Astrocyte of the cerebellum (primary cell): ENCODE measurements at places on chromosomes 16 and 17.

- DNase-seq: no peak
These were observed 28.8 kb downstream of the PRKAR1A start for GRCh38 chr17:68540981-68541380.

DNA sequence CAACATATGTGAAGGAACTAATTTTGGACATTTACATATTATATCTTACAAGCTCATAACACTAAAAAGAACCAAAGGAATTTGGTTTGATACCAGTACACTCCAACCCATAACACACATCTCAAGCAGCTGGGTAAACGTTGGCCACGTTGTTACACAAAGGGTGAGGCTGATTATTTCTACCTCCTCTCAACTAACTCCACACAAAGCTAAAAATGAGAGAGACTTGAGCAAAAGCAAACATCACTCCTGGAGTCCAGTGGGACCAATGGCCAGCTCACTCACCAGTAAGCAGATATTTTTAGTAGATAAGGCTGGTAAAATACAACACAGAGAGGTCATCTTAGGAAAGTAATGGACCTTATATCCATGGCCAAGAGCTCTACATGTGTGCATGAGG, 207.6 kb downstream of the MRTFB start:
- no peak for DNase-seq

DNA sequence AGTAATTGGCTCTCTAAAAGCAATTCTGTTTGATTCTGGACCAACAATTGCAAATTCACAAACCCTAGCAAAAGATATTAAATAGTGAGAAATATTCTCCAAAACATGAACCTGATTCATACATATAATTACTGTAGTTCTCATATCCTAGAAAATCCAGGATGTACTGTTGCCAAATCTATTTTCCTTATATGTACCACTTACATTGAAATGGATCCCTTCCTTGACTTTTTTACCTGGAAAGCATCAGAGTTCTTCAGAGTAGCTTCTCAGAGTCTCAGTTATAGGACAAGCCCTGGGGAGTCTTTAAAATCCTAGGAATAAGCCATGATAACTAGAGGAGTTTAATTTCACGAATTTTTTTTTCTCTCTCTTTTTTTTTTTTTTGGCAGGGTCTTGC, 16.7 kb downstream of the TMEM92 start:
- no peak for DNase-seq

DNA sequence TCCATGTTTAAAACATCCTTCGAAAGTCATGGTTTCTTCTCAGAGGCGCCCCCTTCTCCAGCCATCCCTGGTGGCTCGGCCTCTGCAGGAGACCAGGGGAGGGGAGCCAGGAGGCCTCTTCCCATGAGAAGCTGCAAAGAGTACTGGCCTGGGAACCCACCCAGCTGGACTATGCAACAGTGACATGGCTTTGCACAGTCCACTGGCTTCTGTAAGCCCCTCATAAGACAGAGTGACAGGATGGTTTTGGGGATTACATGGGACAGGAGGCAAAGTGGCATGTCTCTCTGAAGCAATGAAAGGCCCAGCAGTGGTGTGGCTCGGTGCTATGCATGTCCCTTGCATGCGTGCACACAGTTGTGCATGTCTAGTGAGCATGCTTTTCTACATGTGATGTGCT, 99.5 kb downstream of the C16orf78 start:
- no peak for DNase-seq

- DNase-seq: no peak
These were observed 10.7 kb upstream of the TMEM92 start for GRCh38 chr17:50263331-50264262.

GRCh38 chr17:6639586-6640535, 650 bp downstream of the KIAA0753 start:
- DNase-seq: no peak

DNA sequence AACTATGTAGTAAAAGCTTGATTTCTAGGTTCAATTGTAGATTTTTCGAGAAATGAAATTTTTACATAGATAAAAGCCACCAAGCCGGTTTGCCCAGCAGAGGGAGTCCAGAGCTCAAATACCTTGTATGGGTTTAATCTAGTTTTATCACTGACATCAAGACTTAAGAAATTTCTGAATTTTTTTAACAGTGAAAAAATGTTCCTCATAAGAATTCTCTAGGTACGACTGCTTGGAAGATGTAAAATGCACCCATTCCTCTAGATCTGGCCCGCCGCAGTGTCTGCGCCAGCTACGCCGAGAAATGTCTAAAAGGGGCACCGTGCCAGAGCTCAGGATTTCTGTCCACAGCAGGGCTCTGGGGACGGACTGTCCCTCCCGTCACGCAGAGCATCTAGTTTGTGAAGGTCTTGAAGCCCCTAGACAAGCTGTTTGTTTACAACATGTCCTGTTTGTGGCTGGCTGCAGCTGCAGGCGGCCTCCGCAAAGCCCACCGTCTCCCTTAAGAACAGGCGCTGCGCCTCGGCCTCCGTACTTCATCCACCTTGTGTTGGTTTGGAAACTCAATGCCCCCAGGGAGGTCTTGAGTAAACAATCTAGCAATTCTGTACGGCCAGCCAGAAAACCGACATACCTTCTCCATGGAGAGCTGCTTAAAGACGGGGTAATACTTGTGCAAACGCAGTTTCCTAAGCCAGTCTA, 24.8 kb downstream of the MAP1LC3B start:
- DNase-seq: peak; percentile 60

GRCh38 chr16:11901091-11901490, 14.7 kb downstream of the GSPT1 start:
- DNase-seq: no peak

- no peak for DNase-seq
These were observed 26.1 kb downstream of the MAP2K4 start for GRCh38 chr17:12046786-12047185.

- no peak for DNase-seq
These were observed 4.3 kb downstream of the ENDOV start for GRCh38 chr17:80419255-80419654.

- no peak for DNase-seq
These were observed 1.0 kb downstream of the SSTR2 start for GRCh38 chr17:73165616-73166404.

- DNase-seq: peak; percentile 28
These were observed at the start of gene ZNF821 for GRCh38 chr16:71883849-71884638. TSS of gene ZNF821 (minus strand) at chr16:71884182. CDS start at chr16:71879946, 4,236 bp downstream.

DNA sequence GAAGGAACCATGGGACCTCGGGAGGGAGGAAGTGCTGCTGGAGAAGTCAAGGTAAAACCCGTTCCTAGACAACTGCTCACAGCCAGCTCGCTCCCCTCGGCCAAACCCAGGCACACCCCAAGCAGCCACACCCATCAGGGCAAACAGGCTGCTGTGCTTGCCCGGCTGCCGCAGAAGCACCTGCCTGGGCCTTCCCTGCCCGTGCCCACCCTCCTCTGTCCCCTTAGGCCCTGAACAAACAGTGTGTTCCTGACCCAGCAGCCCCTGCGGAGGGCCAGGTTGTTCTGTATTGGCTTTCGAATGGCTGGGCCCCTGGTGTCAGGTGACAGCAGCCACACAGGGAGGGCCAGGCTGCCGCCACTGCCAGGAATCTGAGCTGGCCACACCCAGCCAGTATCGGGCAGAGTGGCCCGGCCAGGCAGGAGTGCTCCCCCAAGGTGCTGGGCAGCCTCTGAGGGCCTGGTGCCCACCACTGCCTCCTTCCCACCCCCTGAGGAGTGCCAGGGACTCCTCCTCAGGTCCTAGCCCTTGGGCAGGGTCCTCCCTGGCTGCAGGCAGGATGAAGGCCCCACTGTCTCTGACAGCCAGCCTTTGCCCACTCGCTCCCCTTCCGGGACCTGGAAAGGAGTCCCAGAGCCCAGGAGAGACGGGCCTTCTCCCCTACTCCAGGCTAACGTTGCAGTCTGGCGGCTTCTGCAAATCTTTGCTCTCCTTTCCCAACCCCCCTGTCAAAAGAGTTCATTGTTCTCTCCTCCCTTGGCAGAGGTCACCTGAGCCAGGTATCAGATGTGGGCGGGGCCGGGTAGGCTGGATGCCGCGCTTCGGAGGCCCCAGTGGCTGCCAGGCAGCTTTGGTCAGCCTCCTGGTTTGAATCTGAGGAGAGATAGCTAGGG, 24.0 kb downstream of the LLGL2 start:
- no peak for DNase-seq

DNA sequence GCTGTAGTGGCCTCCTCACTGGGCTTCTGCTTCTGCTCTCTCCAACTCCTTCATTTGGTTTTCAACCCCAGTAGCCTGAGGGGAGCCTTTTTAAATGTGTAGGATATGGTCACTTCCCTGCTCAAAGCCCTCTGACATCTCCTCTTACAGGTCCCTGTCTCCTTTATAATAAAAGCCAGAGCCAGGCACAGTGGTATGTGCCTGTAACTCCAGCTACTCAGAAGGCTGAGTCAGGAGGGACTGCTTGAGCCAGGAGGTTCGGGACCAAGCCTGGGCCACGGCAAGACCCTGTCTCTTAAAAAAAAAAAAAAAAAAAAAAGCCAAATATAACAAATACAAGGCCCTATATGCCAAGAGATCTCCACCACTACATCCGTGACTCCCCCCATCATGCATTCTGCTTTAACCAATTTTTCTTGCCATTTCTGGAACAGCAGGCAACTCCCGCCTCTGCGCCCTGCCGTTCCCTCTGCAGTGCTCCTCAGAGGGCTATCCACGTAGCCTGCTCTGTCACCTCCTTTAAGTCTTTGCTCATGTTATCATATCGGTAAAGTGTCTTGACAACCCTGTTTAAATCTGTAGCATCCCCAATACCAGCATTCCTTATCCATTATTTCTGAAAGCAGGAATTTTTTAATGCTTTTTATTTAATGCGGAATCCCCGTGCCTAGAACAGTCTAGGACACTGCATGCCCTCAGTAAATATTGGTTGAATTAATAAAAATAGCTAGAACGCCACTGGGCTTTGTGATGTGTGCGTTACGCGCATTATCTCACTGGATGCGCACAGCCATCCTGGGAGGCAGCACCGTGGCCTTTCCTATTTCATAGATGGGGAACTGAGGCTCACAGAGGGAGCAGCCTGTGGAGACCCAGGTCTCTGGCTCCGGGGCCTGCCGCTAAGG, 9.5 kb downstream of the ZNF771 start:
- DNase-seq: no peak

DNA sequence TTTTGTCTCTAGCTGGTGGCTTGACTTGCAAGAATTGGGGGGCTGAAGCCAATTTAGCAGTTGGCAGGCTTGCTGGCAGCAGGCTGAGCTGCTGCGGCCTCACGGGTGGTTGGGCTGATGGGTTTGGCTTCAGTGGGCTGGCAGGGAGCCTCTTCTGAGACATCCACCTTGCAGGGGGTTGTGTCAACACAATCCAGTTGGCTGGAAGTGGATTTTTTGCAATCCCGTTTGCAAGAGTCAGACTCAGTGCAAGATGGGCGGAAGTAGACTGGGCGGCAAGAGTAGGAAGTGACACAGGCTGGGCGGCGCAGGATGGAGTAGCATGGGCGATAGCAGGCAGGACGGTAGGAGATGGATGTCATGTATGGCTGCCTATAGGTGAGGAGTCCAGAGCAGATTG, 1.5 kb downstream of the KRTAP16-1 start:
- peak; percentile 50 for DNase-seq

GRCh38 chr17:77216486-77216885, 75.7 kb downstream of the SEC14L1 start:
- no peak for DNase-seq

GRCh38 chr17:64647817-64648216, 14.3 kb downstream of the SMURF2 start:
- DNase-seq: no peak

- no peak for DNase-seq
These were observed 48.1 kb downstream of the TEX2 start for GRCh38 chr17:64214950-64215349.

- DNase-seq: no peak
These were observed 80.5 kb downstream of the COPRS start for GRCh38 chr17:31778523-31778922.

GRCh38 chr16:53626811-53627210, 76.8 kb downstream of the RPGRIP1L start:
- DNase-seq: no peak
